Hematopoietic multipotent progenitor cell treated with erythropoietin and hydrocortisone succinate and interleukin-3 and kit ligand, for 8 days (in vitro differentiated cells): ENCODE measurements at places on chromosomes 11 and 22.

DNA sequence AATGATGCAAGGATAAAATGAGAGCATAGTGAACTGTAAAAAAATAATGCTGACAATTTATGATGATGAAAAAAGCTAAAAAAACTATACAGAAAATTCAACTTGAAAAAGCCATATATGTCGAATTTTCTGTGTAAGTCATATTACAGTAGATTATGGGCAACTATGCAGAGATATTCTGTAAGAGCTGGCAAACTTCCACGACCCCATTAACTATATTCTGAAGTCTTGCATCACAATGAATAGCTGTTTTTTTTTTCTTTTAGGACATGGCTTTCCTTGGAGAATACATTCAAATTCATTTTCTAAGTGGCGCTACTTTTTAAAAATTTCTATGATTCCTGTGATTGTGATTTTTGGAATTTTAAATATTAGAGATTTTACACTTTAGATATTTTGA, 18.4 kb downstream of the PSMD13 start:
- DNase-seq = no peak

- DNase-seq = no peak
Observed at GRCh38 chr11:62147545-62147944, 23.7 kb downstream of the INCENP start.

DNA sequence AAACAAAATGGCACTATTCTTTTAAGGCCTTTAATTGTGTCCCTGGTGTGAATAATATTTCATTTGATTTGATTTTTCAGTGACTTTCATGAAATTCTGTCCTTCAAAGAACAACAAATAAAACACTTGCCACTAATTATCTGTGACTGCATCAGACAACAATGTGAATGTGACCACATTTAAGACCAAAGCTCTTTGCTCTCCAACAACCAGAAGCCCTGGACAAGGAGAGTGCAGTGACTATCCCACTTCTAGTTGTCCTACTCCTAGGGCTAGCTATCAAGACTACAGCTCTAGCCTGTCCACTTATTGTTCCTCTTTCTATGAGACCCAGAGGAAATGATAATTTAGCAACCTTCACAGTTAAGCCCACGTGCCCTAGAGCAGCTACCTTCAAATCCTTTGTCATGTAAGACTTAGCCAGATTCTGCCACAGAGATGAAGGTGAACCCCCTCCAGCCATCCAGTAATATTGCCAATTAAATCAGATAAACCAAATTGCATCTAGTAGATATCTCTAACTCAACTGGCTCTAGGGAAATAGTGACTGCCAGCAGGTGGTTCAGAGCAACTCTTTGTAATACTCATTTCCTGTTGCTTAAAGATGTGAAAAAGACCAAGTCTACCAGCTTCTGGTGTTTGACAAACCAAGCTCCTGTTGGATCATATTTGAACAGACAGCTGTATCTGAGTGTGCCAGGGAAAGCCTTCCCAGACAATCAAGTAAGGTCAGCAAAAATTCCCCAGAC, 142.6 kb upstream of the BLID start:
- no peak for DNase-seq

- peak; percentile 74 for DNase-seq
Observed at GRCh38 chr11:2933375-2934020, 4.3 kb upstream of the PHLDA2 start.

DNA sequence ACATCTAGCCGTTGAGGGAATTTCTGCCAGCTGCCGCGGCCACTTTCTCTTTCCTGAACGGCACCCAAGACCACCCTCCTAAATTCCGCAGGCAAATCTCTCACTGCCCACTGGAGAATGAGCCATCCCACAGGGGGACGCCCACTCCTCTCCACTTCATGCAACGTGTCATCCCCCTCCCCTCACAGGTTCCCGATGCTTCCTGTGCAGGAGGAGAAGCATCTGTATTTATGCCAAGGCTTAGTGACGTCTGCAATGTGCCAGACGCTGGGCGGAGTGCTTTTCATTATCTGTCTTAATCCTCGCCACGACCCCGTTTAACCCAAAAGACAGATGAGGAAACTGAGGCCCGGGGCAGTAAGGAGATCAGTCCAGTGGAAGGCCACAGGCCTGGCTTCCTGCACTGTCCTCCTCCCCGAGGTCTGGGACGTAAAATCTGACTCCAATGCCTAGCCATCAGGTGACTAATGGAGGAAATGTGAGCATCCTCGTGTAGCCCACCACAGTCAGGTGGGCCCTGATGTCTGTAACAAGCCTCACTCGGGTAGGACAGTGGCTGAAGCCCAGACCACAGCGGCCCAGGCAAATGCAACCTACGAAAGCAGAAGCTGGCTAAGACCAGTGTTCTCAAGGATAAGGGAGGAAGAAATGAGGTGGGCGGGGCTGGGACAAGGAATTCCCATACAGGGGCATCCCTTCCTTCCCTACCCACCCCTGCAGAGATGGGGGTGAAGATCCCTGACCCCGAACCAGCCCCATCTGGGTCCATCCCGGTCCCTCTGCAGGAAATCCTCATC, 23.1 kb downstream of the MN1 start:
- no peak for DNase-seq

DNA sequence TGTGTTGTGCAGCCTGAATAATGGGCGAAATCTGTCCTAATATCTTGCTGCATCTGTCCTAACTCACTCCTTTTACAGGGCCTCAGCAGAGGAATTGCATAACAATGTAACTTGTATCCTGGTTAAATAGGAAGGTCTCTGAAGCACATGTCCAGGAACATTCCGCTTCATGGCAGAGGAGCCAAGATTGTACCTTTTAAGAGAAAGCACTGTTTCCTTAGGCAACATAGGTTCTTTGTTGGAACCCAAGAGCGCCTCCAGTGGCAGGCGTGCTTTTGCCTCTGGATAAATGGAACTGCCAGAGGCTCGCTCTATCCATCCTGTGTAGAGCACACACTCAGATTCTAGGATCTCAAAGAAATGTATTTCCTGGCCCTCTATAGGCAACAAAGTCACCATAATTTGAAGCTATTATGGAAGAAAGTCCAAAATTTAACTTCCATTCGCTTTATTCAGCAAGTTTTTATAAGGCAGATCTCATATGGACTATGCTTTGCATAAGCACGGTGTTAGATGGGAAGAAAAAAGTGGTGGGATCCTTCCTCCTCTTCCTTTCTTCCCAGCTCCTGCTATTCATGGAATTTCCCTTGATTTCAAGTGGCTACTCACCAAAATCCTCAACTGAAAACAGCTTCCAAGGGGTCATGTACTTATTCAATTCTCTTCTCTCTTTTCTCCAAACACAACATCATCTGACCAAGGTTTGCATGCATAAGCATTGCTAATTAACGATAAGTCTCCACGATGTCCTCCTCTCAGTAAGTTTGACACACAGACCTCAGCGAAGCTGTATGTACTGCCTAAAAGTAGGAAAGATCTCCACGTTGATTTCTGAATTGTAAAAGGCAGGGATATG, at the start of gene BLID:
Gene BLID, minus strand, starts transcription at position 692 of the 856 bp plus-strand sequence. Its CDS starts 293 bp downstream, at position 399.
- DNase-seq = no peak
